ENCODE measurements at places on chromosomes 7 and 10.

GRCh38 chr10:71645185-71645584 is 74.4 kb downstream of the C10orf105 start:
- H3K4me1 ChIP-seq: peaks cover 26% of the 10 kb centered on the region
- no peak for DNase-seq
- no peak overlapping the region for H3K27ac ChIP-seq

- H3K27me3 ChIP-seq: no peaks in the 10 kb centered on the region
- no peak overlapping the region for H3K27ac ChIP-seq
- no peak overlapping the region for H3K4me3 ChIP-seq
- peaks cover 6% of the 10 kb centered on the region for H3K36me3 ChIP-seq
- peaks cover 22% of the 10 kb centered on the region for H3K4me1 ChIP-seq
Measured at GRCh38 chr7:112199035-112199655, 7.1 kb downstream of the DOCK4 start.

GRCh38 chr10:113872139-113873030 is 17.9 kb downstream of the NHLRC2 start:
- H3K27me3 ChIP-seq: no peaks in the 10 kb centered on the region
- no peak overlapping the region for H3K27ac ChIP-seq
- no peak for DNase-seq
- H3K36me3 ChIP-seq: peaks cover 100% of the 10 kb centered on the region
- H3K4me3 ChIP-seq: no peak overlapping the region

- no peak overlapping the region for H3K4me3 ChIP-seq
- no peaks in the 10 kb centered on the region for H3K36me3 ChIP-seq
- H3K27ac ChIP-seq: no peak overlapping the region
- H3K4me1 ChIP-seq: peaks cover 24% of the 10 kb centered on the region
- no peaks in the 10 kb centered on the region for H3K27me3 ChIP-seq
Measured at GRCh38 chr10:35456153-35456720, 119.9 kb downstream of the CCNY start.

GRCh38 chr10:63832686-63833085 is 311.5 kb downstream of the REEP3 start:
- H3K36me3 ChIP-seq: no peaks in the 10 kb centered on the region
- H3K4me1 ChIP-seq: peaks cover 11% of the 10 kb centered on the region
- DNase-seq: no peak

GRCh38 chr10:24462889-24463552 is 254.1 kb downstream of the KIAA1217 start:
- DNase-seq: no peak
- H3K36me3 ChIP-seq: peaks cover 27% of the 10 kb centered on the region
- peaks cover 61% of the 10 kb centered on the region for H3K4me1 ChIP-seq

DNA sequence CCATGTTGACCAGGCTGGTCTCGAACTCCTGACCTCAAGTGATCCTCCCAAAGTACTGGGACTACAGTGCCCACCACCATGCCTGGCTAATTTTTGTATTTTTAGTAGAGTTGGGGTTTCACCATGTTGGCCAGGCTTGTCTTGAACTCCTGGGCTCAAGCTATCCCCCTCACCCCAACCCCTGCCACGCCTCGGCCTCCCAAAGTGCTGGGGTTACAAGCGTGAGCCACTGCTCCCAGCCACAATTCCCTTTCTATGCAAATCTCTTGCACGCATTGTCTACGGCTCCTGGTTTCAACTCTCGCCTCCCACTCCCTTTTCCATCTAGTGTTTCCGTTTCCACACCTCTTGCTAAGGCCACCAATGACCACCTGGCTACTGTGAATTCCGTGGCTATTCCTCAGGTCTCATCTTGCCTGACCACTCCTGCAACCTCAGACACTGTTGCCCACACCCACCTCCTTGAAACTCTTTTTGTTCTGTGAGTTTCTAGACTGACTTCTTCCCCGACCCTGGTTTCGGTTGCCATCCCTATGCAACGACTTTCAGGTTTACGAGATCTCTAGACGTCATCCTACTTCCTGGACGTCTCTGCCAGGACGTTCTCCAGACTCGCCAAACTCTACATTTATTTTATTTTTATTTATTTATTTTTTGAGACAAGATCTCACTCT is 3.4 kb downstream of the CLDN3 start:
- H3K27ac ChIP-seq: no peak overlapping the region
- DNase-seq: no peak
- no peaks in the 10 kb centered on the region for H3K36me3 ChIP-seq
- peaks cover 54% of the 10 kb centered on the region for H3K27me3 ChIP-seq
- H3K4me1 ChIP-seq: peaks cover 18% of the 10 kb centered on the region

DNA sequence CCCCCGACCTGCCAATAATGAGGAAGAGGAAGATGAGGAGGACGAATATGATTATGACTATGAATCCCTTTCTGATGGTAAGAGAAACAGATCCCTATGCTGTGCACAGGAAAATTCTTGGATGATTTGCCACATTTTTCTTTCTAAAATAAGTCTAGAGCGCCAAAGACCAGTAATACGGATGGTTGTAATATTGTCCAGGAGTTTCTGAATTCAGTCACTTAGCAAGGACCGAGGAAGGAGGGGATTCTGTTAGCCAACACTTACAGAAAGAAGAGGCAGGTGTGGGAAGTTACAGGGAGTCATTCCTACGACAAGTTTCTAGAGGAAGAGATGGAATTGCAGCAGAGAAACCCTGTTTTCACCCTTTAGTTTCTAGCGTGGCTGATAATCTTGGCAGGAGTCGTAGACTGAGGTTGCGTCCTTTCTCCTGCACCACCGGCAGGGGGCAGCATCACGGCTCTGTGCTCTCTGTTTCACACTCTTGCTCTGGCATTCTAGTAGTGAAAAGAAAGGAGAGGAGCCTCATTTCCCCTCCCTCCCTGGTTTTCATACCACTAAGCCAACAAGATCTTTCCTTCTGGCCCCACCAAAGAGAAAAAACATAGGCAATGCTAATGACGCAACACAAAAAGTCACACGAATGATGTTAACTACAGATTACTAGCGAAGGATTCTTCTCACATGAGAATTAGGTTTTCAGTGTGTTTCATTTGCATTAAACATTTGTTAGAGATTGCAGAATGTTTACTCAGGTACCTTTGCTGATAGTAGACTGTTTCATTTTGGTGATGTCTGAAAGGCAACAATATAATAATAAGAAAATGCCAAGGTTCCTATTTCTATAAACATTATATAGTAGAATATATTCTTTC is 82.7 kb downstream of the NOC3L start:
- no peak overlapping the region for H3K27ac ChIP-seq
- no peaks in the 10 kb centered on the region for H3K36me3 ChIP-seq
- no peak overlapping the region for H3K4me3 ChIP-seq
- no peaks in the 10 kb centered on the region for H3K4me1 ChIP-seq
- DNase-seq: peak; percentile 76
- H3K27me3 ChIP-seq: no peaks in the 10 kb centered on the region
